WTC11 (cell line): ENCODE measurements at places on chromosomes 1 and 21. TPM values are rescaled to one million over a fixed set of nuclear protein-coding genes. Genes with fewer than 3 reads are reported as not detected.

Gene WDR64
- not detected in 3 replicates for total RNA-seq

DNA sequence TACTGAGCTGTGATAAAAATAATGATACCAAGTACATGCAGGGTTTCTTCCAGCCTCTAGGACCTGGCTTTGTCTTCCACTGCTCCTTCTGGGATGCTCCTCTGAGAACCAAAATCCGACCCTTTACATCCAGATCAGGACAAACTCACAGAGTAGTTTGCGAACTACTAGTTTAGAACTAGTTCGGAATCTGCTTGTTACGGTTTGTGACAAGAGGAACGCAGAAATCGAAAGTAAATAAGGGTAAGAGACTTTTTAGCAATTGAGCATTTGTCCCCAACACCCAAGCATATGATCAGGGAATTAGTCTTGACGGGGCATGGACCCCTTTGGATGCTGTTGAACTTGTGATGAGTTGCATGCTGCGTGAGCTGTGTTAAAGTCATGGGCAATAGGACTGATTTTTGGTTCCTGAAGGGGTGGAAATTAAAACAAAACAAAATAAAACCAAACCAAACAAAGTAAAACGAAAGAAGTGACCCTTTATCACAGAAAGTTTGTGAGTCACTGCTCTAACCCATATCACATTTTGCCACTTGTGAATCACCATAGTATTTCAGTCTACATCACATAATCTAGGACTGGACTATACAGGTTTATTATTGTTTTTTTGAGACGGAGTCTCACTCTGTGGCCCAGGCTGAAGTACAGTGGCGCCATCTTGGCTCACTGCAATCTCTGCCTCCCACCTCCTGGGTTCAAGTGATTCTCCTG is 35.7 kb upstream of the ERRFI1 start:
- DNase-seq = no peak

DNA sequence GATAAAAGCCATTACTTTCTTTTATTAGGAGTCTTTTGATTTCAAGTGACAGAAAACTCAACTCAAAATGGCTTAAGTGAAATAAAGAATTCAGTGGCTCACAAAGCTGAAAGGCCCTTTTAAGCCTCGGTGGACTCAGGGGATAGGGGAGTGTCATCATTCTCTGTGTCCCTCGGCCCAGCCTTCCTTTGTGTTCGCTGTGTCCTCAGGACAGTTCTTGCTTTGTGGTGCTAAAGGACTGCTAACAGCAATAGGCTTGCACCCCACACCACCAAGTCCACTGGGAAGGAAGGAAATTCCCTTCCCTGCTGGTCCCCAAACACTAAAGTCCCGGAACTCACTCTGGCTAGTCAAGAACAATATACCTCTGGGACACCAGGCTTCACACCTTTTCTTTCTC is 129.2 kb downstream of the NTPCR start:
- no peak for DNase-seq

- DNase-seq = peak; percentile 79
These were observed 7.6 kb upstream of the NPL start for GRCh38 chr1:182781841-182782586.
